ENCODE measurements at places on chromosomes 16 and 17.

- DNase-seq, result no peak
These were observed 15.3 kb upstream of the TRIM37 start for GRCh38 chr17:59121901-59122480.

DNA sequence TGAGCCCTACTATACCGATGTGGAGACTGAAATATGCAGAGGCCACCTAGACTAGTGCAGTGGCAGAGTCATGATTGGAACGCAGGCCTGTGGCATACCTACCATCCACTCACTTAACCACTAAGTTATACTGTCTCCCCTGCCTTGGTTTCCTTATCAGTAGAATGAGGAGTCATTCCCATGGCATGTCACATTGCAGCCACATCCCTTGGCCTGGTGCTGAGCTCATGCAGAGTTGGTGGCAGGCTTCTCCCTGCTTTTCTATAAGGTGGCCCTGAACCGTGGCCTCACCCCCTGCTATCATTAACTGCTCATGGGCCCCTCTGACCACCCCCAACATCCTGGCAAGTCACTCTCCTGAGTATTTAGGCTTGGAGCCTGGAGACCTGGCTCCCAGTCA lies 212.5 kb downstream of the KATNIP start:
- no peak for DNase-seq

DNA sequence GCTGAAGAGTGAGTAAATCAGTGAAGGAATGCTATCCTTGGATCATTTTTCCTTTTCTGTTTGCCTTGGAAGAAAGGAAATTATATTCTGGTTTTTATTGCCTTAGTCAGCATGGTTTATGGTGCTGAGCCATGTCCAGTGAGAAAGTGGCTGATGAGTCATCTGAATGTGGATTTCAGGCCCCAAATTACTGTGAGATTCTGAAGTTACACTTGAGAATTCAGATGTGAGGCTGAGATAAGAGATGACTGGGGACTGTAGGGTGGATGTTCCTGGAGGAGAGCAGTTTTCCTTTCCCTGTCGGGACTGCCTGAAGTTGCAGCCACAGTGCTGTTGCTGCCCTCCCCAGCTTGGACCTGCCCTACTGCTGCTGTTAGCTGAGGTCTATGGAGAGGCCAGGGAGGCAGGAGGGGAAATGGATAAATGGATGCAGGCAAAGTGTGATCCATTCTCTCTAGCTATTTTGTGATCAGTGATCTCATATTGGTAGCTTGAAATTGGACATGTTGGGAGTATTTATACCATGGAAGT lies 4.2 kb upstream of the MAP3K14 start:
- peak; percentile 78 for DNase-seq

DNA sequence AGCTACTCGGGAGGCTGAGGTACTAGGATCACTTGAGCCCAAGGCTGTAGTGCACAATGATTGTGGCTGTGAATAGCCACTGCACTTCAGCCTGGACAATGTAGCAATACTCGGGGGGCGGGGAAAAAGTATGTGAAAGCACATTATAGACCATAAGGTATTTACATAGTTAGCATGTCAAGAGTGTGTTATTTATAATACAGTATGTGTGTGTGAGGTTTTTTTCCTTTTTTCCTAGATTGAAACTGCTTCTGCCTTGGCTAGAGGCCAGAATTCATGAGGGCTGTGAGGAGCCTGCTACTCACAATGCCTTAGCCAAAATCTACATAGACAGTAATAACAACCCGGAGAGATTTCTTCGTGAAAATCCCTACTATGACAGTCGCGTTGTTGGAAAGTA lies 30.5 kb downstream of the PTRH2 start:
- no peak for DNase-seq

DNA sequence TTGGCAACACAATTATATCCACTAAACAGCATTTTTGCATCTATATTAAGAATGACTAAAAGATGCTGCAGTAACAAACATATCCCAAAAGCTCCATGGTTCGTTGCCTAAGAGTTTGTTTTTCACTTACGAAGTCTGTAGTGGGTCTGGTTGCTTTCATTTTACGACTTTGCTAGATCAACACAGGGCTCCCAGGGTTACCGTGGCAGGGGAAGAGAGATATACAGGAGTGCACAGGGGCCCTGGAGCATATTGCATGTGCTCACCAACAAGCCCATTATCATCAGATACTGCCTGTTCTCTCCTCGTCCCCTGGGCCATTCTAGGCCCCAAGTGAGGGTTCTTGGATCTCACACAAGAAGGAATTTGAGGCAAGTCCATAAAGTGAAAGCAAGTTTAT lies 3.1 kb upstream of the MMP2 start:
- no peak for DNase-seq

DNA sequence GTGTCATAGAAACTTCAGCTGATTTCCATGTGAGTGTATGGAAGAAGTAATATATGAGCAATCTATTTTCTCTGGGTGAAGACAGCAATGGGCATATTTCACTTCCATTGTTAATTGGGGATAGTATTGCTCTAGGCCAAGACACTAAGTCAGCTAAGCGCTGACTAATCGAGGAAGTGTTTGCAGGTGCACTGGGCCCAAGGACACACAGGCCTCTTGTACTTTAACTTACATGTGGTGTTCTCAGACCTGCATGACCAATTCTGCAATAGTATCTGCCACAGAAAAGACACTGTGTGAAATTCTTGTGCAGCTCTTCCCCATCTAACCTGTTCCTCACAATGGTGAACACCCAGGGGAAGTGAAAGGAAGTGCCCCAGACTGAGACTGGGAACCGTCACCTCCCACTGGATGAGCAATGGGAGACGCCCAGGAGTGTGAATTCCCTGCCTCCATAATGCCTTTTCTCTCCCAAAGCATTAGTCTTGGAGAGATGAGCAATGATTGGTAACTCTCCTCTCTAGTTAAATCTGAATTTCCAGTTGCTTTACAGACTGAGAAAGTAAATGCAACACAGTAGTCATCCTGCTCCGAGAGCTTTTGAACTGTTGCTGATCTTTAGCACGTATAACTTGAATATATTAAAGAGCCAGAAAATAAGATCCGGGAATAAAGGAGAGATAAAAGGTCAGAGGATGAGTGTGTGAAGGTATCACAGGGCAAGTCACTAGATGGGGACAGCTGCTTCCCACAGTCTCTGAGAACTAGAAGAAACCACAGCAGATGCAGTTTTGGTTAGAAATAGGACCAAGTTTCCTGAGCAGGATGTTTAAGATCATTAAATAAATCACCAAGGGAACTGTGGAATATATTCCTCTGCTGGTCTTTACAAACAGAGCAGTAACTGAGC lies 82.6 kb downstream of the CDK5R1 start:
- DNase-seq, result no peak

- no peak for DNase-seq
These were observed 4.8 kb upstream of the MT2A start for GRCh38 chr16:56603589-56603988.

DNA sequence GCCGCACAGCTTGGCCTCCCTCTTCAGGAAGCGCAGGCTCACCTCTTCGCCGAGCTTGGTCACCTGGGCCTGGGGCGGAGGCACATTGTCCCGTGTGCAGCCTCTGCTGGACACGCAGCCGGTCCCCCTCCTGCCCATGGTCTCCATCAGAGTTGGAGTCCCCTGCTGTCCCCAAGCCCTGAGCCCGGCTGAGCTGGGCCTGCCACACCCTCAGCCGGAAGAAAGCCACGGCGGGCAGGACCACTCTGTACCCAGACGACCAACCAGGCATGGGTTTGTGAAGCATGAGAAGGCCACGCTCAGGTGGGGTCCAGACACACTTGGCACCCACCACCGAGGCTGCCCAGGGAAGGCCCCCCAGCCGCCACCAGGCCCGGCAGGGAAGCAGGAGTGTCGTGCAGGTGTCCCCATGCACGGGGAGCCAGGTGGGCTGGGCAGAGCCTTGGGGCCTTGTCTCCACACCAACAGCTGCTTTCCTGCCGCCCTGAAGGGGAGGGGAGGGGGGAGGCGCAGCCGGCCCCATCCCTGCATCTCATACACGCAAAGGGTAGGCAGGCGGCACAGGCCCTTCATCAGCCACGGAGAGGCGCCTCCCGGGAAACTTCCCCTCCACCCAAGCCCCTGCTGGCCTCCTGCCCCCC lies 5.2 kb downstream of the CCDC154 start:
- DNase-seq, result no peak

DNA sequence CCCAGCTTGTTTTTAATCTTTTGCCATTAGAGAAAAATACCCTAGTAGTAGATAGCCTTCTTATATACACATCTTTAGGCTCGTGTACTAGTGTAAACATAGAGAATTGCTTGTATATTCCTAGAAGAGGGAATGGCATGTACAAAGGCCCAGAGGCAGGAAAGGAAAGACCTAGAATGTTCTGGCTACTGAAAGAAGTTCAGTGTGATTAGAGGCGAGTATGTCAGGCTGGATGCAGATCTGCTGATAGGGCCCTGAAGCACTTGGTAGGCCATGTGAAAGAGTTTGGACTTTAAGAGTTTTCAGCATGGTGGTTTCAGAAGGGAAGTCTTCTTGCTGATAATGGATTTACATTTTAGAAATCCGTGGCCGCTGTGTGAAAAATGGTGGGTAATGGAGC lies 17.4 kb downstream of the CTCF start:
- DNase-seq, result no peak

GRCh38 chr17:77927777-77928518 lies 30.6 kb upstream of the TNRC6C start:
- DNase-seq, result no peak

DNA sequence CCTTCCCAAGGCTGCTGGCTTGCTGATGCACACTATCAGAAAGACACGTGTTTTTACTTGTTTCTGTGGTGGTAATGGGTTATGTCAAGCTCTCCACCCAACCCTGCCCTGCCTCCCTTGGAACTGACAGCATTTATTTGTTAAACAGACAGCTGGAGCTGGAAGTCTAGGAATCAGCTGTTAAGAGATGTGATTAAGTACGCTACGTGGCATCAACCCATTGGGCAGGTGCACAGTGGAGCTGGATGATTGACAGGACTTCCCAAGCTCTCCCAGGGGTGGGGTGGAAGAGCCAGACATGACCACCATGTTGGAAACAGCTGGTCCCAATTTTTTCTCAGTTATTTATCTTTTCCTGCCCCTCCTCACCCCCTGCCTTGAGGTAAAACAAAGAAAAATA lies 49.4 kb downstream of the ADAMTS18 start:
- no peak for DNase-seq

- DNase-seq, result no peak
These were observed 2.6 kb downstream of the GPR179 start for GRCh38 chr17:38341035-38341721.

DNA sequence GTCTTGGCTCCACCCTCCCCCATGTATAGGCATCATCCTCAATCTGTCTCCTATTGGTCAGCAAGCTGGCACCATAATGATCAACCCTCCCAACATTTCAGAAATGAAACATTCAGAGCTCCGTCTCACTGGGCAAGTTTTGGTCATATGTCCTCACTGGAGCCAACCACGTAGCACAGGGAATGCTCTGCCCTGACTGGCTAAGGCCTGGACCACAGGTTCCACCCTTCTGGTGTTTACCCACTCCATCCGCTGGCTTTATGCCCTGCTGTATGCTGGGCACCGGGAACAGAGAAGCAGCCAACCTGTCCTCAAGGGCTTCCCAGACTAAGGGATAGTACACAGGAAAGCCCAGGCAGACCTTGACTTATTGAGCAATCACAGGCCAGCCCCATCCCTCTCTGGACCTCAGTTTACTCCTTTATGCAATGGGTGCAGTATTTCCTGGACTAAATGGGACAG lies 20.5 kb downstream of the MYO15A start:
- DNase-seq, result no peak

- DNase-seq, result no peak
These were observed 9.2 kb downstream of the TAF1C start for GRCh38 chr16:84177741-84178073.

GRCh38 chr17:60493847-60494321 lies 32.2 kb downstream of the APPBP2 start:
- DNase-seq, result no peak

DNA sequence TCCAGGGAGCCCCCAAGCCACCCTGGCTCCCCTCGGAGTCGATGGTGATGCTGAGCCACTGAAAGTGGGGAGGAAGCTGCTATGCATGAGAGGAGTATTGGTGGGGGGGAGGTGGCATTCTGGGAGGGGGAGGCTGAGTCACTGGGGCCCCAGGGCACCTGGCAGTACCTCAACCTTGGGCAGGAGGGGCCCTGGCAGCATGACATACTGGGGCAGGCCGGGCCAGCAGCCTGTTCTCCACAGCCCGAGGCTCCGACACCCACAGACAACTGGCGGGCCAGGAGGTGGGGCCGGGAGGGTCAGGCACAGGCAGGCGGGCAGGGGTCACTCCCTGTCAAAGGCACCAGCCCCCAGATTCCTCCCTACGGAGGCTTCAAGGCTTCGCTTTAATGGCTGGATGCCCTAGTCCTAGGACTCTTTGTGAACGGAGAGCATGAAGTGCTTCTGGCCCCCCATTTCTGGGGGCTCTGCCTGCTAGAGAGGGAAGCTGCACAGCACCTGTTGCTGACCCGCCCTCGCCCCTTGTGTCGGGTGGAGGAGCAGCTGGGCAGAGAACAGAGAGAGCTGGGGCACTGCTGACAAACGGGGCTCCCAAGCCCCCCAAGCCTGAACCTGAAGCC lies 928 bp downstream of the CASKIN2 start:
- no peak for DNase-seq

GRCh38 chr16:28057949-28058348 lies 5.6 kb downstream of the GSG1L start:
- no peak for DNase-seq

DNA sequence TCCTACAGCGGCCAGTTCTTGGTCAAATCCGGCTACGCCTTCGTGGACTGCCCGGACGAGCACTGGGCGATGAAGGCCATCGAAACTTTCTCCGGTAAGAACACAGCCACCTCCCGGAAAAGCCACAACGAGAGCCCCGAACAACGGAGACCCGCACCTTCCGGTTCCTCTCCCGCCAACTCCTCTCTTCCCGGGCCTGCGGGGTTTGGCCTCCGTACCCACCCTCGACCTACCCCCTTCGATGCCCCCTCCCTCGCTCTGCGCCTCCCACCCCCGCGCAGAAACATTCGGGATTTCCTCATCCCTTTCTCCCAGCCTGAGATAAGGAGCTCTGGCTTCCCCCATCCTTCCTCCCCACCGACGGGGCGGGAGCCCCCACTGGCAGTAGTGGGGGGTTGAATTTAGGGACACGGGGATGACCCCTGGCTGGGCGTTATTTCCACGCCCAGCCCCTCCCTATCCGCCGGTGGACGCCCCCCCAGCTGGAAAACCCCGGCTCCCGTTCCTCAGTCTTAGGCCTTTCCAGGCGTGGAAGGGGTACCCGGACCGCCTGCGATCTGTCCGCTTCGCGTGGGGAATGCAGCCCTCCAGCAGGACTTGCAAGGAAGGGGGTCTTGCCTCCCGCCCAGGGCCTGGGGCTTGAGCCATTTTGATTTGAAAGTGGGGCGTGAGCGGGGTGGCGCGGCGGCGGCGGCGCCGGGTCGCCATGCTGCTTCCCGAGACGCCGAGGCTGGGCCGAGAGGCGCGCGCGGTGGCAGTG lies 822 bp downstream of the IGF2BP1 start:
- DNase-seq, result no peak

DNA sequence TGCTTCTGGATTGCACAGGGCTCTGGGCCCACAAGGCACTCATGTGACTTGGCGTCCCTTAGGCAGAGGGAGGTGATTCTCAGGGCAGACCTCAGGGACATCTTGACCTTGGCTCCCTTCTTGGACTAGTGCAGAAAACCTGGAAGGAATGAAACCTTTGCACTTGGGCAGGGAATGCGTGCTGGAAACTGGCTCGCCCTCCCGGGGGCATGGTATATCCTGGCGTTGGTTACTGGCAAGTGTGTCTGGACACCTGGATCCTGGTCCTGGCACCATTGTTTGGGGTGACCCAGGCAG lies 63.5 kb upstream of the LGALS9 start:
- no peak for DNase-seq

All from activated CD4-positive, alpha-beta T cell treated with anti-CD3 and anti-CD28 coated beads, Interleukin-10, Interleukin-2, amounts not matched to agents 100 ng/mL and 50 ng/mL, durations not matched to agents 16 hours and 8 hours (primary cell).